Posterior cingulate gyrus (tissue), 11 donors: ENCODE measurements at places on chromosomes 1 and 21.

- no peak for DNase-seq
Measured at GRCh38 chr1:171087896-171088295, 2.8 kb upstream of the FMO3 start.

DNA sequence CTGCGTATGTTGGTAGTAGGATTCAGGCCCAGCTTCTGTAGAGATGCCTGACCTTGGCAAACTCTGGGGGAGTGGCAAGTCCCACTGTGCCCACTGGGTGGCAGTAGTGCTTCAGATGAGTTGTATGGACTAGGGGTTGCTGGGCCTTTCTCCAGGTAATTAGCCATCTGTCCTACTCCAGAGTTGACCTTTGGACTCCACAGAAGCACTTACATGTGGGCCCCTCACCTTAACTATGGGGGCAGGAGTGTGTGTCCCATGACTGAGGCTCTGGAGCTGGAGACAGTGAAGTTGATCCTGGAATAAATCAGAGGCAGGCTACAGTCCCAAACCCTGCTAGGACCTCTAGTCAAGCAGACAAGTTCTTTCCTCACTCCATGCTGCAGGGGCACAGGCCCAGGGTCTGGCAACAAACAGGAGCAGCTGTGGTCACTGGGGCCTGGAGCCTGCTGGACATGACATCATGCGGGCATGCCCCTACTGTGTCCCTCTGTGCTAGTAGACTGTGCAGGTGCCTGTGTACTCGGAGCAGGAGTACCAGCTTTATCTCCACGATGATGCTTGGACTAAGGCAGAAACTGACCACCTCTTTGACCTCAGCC is 4.6 kb downstream of the DMAP1 start:
- DNase-seq, result peak; percentile 96

GRCh38 chr1:231814521-231814920 is 187.9 kb downstream of the DISC1 start:
- DNase-seq, result no peak

DNA sequence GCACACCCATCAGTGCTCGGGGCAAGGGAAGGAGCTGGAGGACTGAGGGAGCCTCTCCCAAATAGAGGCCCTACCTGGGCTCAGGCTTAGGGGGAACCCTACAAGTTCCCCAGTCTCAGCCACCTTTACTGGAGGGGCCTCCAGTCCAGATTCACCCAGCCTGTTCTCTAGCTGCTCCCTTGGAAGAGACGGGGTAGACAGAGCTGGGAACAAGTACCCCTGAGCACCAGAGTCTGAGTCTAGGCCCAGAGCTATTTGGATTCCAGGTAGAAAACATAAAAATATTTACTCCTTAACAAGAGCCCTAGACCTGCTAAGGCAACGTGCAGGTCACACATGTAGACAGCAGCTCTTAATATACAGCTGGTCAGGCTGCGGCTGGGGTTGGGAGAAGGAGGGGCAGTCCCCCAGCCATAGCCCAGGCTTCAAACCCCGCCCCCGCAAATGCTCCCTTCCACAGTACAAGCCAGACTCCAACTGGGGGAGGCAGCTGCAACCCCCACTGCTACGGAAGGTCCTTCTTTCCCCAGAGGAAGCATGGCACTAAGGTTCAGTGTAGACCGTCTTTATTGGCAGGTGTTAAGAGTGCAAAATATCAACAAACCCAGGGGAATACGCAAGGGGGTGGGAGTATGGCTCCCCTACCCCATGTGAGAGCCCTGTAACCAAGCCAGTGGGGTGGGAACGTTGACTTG is 8.0 kb downstream of the TENT5B start:
- DNase-seq, result no peak

DNA sequence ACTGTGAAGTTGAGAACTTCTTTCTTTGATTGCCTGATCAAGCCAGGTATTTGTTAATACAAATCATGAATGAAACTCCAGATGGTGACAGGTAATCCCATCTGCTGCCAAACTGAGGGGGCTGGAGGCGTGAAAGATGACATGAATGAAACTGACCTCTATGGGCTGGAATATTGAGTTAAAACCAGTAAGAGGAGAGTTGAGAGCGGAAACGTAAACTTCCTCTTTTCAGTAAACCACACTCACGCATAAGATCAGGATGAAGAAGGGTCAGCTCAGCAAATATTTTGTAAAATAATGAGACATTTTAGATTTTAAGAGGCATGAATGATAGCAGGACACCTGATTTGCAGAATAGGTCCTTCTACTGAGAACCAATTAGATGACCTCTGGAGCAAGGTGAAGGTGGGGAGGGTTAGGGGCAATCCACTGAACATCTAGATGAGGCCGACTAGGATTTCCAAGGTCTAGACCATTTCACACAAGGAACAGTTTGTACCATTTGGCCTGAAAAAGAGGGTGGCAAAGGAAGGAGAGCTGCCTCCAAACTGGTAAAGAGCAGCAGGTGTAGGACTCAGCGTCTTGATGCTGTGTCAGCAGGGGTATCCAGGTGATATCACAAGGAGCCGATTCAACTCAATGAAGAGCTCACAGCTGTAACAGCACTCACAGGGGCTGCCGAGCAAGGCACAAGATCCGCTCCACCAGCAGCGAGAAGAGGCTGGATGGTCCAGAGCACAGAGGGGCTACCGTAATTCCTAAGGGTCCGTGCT is 132.6 kb downstream of the NTPCR start:
- no peak for DNase-seq

DNA sequence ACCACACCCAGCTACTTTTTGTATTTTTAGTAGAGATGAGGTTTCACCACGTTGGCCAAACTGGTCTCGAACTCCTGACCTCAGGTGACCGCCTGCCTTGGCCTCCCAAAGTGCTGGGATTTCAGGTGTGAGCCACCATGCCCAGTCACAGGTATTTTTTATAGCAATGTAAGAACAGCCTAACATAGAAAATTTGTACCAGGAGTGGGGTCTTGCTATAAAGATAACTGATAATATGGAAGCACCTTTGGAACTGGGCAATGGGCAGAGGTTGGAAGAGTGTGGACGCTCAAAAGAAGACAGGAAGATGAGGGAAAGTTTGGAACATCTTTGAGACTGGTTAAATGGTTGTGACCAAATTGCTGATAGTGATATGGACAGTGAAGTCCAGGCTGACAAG is 99.2 kb downstream of the GDAP2 start:
- no peak for DNase-seq
